ENCODE measurements at places on chromosomes 6 and 20. TPM values are rescaled to one million over a fixed set of nuclear protein-coding genes. Genes with fewer than 3 reads are reported as not detected.
A peak's percentile ranks its signal among the peaks of the same experiment; 100 is the strongest.

- no peak for DNase-seq
- H3K27ac ChIP-seq: no peak overlapping the region
- H3K27me3 ChIP-seq: no peaks in the 10 kb centered on the region
- no peak overlapping the region for H3K4me3 ChIP-seq
These were observed 40.6 kb upstream of the SAMD5 start for GRCh38 chr6:147467886-147468285.

GRCh38 chr20:32056708-32057483 lies 4.9 kb downstream of the HCK start:
- H3K27ac ChIP-seq: no peak overlapping the region
- peaks cover 25% of the 10 kb centered on the region for H3K27me3 ChIP-seq
- H3K4me1 ChIP-seq: no peaks in the 10 kb centered on the region
- no peaks in the 10 kb centered on the region for H3K36me3 ChIP-seq

DNA sequence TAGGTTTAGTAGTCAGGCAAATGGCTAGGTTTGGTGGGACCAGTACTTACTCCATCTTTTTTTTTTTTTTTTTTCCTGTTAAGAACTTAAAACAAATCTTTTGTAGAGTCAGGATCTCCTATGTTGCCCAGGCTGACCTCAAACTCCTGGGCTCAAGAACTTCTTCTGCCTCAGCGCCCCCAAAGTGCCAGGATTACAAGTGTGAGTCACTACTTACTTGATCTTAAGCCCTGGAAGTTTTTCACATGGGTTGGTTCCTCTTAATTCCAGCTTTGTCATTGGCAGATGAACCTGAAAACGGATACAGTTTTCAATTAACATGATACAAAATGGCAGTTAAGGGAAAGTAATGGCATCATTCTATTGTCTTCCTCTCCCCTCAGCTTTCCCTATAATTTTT lies 179.4 kb upstream of the JAG1 start:
- H3K27ac ChIP-seq: no peak overlapping the region
- H3K36me3 ChIP-seq: no peaks in the 10 kb centered on the region
- peaks cover 13% of the 10 kb centered on the region for H3K4me1 ChIP-seq
- no peak for DNase-seq

GRCh38 chr20:4607287-4607713 lies 114.4 kb upstream of the PRND start:
- no peaks in the 10 kb centered on the region for H3K36me3 ChIP-seq
- DNase-seq: peak; percentile 51
- H3K4me1 ChIP-seq: peaks cover under 1% of the 10 kb centered on the region
- no peaks in the 10 kb centered on the region for H3K27me3 ChIP-seq
- no peak overlapping the region for H3K27ac ChIP-seq

- peaks cover 4% of the 10 kb centered on the region for H3K4me1 ChIP-seq
- no peak overlapping the region for H3K4me3 ChIP-seq
- peak; percentile 21 for DNase-seq
- no peaks in the 10 kb centered on the region for H3K36me3 ChIP-seq
- no peak overlapping the region for H3K27ac ChIP-seq
These were observed 31.8 kb upstream of the ELMO2 start for GRCh38 chr20:46438156-46438750.

GRCh38 chr6:141426400-141426980 lies 706.2 kb upstream of the GJE1 start:
- H3K4me1 ChIP-seq: peaks cover 4% of the 10 kb centered on the region
- no peak overlapping the region for H3K4me3 ChIP-seq
- H3K36me3 ChIP-seq: no peaks in the 10 kb centered on the region
- H3K27me3 ChIP-seq: no peaks in the 10 kb centered on the region
- DNase-seq: no peak

GRCh38 chr6:44514576-44515193 lies 127.2 kb downstream of the CDC5L start:
- no peaks in the 10 kb centered on the region for H3K27me3 ChIP-seq
- DNase-seq: no peak
- H3K4me1 ChIP-seq: no peaks in the 10 kb centered on the region
- H3K36me3 ChIP-seq: no peaks in the 10 kb centered on the region
- no peak overlapping the region for H3K27ac ChIP-seq

DNA sequence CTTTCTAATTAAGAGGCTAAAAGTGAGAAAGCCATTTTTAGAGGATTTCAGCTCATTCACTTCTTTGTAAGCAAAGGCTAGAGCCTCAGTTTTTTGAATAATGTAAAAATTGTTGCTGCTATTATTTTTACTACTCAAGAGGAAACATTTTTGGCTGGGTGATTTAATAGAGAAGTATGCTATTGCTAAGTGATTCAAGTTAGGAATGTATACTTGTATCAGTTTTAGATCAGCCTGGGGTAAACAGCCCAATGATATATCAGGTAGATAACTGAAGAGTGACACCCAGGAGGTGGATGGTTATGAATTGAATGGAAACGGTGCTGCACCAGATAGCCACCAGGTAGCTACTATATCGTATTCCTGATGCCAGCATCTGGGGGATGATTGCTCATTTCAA lies 9.2 kb downstream of the QKI start:
- no peaks in the 10 kb centered on the region for H3K36me3 ChIP-seq
- H3K27me3 ChIP-seq: no peaks in the 10 kb centered on the region

DNA sequence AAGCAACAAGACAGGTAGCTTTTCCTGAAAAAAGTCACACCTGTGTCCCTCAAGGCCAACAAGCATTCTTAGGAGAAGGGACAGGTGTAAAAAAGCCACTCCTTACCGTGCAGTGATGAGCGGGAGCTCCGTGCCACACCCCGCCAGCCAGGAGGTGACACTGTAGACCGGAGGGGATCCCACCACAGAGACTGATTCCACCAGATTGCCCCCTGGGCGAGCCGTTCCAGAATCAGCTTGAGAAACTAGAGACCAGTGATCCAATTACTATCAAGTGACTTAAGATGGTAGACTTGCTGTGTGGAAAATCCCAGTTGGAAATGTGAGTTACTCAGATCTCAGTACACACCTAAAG lies 37.4 kb downstream of the PKHD1 start:
- no peaks in the 10 kb centered on the region for H3K36me3 ChIP-seq
- H3K4me1 ChIP-seq: no peaks in the 10 kb centered on the region
- no peak overlapping the region for H3K4me3 ChIP-seq
- no peak for DNase-seq

- H3K36me3 ChIP-seq: 0 out of 2 replicates have a peak, but pooled peaks cover 7% of the 10 kb centered on the region
- peak overlapping the region; percentile 96 for H3K4me3 ChIP-seq
- peaks cover 24% of the 10 kb centered on the region for H3K4me1 ChIP-seq
- H3K27ac ChIP-seq: peak overlapping the region; percentile 88
- peak; percentile 83 for DNase-seq
These were observed 973 bp upstream of the CITED2 start for GRCh38 chr6:139375226-139376016.

DNA sequence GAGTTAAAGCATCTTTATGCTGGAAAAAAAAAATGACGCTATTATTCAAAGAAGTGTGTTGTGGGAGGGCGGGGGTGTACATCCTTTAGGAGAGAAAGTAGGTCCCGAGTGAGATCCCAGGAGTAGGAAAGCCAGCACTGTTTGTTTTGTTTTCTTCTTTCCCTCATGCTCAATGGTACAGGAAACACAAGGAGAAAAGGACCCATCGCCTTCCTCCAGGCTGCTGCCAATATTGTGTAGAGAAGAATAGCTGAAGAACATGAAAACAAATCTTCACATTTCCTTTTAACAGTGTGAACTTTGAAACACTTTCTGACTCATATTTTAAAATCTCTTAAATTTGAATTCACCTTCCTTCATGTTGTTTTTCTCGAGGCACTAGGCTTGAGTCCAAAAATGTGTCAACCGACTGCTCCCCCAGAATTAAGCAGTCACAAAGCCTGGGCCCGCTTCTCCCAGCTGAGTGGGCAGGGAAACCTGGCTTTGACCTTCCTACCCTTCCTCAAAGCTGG lies 22.3 kb downstream of the PPP1R16B start:
- no peak for DNase-seq
- no peak overlapping the region for H3K27ac ChIP-seq
- H3K27me3 ChIP-seq: peaks cover under 1% of the 10 kb centered on the region
- peaks cover 16% of the 10 kb centered on the region for H3K4me1 ChIP-seq

GRCh38 chr6:7050872-7051779 lies 56.6 kb upstream of the RREB1 start:
- peaks cover 12% of the 10 kb centered on the region for H3K4me1 ChIP-seq
- H3K27me3 ChIP-seq: no peaks in the 10 kb centered on the region
- DNase-seq: no peak
- no peaks in the 10 kb centered on the region for H3K36me3 ChIP-seq
- no peak overlapping the region for H3K4me3 ChIP-seq

DNA sequence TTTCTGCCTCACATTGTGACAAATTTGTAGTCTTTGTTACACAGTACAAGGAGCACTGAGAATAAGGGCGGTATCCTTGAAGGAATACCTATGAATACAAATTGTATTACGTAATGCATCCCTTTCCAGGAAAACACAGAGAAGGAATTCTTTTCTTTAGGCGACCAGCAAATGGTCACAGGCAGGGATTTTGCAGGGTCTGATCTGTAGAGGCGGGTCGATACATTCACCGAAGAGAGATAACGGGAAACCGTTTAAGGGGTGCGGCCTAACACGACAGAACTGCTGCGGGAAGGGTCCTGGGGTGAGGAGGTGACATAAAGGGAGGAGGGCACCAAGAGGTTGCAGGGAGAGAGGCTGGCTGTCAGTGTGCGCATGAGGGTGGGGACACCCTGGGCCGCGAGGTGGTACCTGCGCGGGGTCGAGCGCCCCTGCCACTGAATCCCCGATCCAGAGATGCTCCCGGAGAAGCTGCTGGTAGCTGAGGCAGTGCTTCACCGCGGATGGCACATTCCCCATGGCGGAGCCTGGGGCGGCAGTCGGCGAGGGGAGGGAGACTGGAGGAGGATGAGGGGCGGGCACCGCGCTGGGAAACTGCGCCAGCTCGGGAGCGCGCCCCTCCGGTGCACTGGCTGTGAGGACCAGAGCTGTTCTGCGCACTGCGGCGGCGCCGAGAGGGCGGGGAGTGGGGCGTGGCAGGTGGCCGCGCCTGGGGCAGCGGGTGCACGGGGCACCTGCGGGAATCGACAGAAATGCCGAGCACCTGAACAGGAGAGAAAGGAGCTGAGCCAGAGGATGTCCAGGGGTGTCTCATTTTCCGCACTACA lies at the start of gene HMGCLL1:
Gene HMGCLL1 (minus strand): TSS at position 656 of the 827 bp plus-strand sequence. CDS start 137 bp downstream, at position 519.
- H3K4me1 ChIP-seq: no peaks in the 10 kb centered on the region
- H3K36me3 ChIP-seq: no peaks in the 10 kb centered on the region
- H3K27ac ChIP-seq: no peak within 1 kb of the TSS
- no peak within 1 kb of the TSS for H3K4me3 ChIP-seq
- H3K27me3 ChIP-seq: peaks cover 23% of the 10 kb centered on the region
- no peak for DNase-seq

- H3K36me3 ChIP-seq: no peaks in the 10 kb centered on the region
- no peaks in the 10 kb centered on the region for H3K4me1 ChIP-seq
- DNase-seq: no peak
- no peak overlapping the region for H3K4me3 ChIP-seq
- H3K27ac ChIP-seq: no peak overlapping the region
These were observed 161.5 kb upstream of the POU3F2 start for GRCh38 chr6:98672681-98673475.

- H3K27ac ChIP-seq: no peak overlapping the region
- DNase-seq: no peak
- no peaks in the 10 kb centered on the region for H3K27me3 ChIP-seq
- H3K4me3 ChIP-seq: no peak overlapping the region
These were observed 7.9 kb downstream of the ZC2HC1B start for GRCh38 chr6:143872201-143872600.

DNA sequence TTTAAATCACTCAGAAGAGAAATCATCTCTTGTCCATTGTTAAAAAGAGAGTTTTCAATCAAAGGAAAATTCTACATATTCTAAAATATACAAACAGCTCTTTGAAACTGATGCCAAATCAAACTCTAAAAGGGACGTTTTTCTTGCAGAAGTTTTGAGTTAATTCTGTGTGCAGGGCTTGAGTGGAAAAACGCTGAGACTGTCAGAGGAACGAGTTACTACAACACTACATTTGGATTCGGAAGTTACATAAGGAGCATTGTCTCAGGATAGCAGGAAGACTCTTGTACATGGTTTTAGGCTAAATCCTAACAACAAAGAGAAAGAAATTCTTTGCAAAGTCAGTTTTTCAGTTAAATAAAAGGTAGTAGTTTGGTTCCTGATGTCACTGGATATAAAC lies 155.7 kb upstream of the SUPT3H start:
- H3K4me1 ChIP-seq: no peaks in the 10 kb centered on the region
- no peak overlapping the region for H3K27ac ChIP-seq
- no peak overlapping the region for H3K4me3 ChIP-seq
- no peaks in the 10 kb centered on the region for H3K36me3 ChIP-seq
- no peak for DNase-seq

- H3K4me3 ChIP-seq: no peak overlapping the region
- H3K4me1 ChIP-seq: peaks cover 38% of the 10 kb centered on the region
- no peak for DNase-seq
- H3K27me3 ChIP-seq: no peaks in the 10 kb centered on the region
- H3K36me3 ChIP-seq: no peaks in the 10 kb centered on the region
These were observed 155.3 kb upstream of the ZNF217 start for GRCh38 chr20:53748821-53749421.

DNA sequence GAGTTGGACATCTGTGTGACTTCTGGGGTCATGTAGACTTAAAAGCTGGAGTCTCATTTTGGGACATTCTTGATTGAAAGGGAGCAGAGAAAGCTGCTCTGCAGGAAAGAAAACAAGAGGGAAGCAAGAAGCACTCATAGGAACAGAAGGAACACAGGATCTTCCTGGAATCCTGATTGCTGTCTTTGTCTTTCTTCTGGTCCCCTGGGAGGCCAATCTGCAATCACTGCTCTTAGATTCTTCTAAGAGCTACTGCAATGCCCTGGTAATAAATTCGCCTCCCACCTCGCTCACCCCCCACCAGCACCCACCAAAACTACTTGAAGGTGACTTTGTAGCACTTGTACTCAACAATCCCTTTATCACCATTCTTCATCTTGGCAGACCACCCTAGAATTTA lies 51.8 kb downstream of the SLC35B3 start:
- H3K4me3 ChIP-seq: no peak overlapping the region
- H3K27me3 ChIP-seq: no peaks in the 10 kb centered on the region
- no peaks in the 10 kb centered on the region for H3K36me3 ChIP-seq

DNA sequence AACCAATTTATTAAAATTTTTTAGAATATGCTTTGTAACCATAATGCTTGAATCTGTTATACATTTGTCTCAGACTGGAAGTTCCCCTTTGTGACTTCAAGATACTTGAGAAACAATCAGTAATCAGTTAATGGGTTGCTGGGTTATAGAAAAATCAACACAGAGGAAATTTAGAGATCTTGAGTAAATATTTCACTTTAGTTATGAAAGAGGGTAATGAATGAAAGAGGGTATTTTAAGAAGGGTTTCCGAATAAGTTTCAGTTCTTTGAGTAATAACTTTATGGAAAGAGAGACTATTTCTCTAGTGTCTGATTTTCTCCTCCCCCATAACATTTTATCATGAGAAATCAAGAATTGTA lies 21.4 kb downstream of the ZFAND3 start:
- H3K27me3 ChIP-seq: no peaks in the 10 kb centered on the region
- no peak for DNase-seq
- no peak overlapping the region for H3K4me3 ChIP-seq
- H3K27ac ChIP-seq: no peak overlapping the region

GRCh38 chr6:149681209-149681608 lies 32.7 kb upstream of the KATNA1 start:
- H3K4me1 ChIP-seq: no peaks in the 10 kb centered on the region
- peaks cover 27% of the 10 kb centered on the region for H3K36me3 ChIP-seq
- no peaks in the 10 kb centered on the region for H3K27me3 ChIP-seq
- DNase-seq: no peak
- no peak overlapping the region for H3K27ac ChIP-seq

GRCh38 chr6:89051676-89052075 lies 28.9 kb upstream of the PNRC1 start:
- no peak overlapping the region for H3K4me3 ChIP-seq
- DNase-seq: no peak

Gene LPIN3
- total RNA-seq: 18.5 TPM

Gene TAGAP
- total RNA-seq: 0.30 TPM

Gene SNAP25
- 0.39 TPM for total RNA-seq

Gene MRAP2
- 1.4 TPM for total RNA-seq

Gene SLC17A3
- not detected for total RNA-seq

Gene ASIP
- not detected for total RNA-seq

Gene PDYN
- total RNA-seq: not detected

All from HCT116 (cell line).